ENCODE measurements at places on chromosomes 1 and 21. TPM values are rescaled to one million over a fixed set of nuclear protein-coding genes. Genes with fewer than 3 reads are reported as not detected.

- no peak for DNase-seq
Observed at GRCh38 chr21:38420140-38420539, 78.1 kb downstream of the ERG start.

MIXL1 gene
- not detected for total RNA-seq

NEXN gene
- 247 TPM for total RNA-seq

COL6A1 gene
- 187 TPM for total RNA-seq

FBXO2 gene
- total RNA-seq = 5.9 TPM

- DNase-seq = no peak
Observed at GRCh38 chr1:19032413-19032695, 75.9 kb upstream of the IFFO2 start.

- DNase-seq = no peak
Observed at GRCh38 chr1:212782422-212783154, 9.0 kb downstream of the NSL1 start.

BEND5 gene
- 7.9 TPM for total RNA-seq

GRCh38 chr1:186244825-186245224 is 130.2 kb downstream of the TPR start:
- no peak for DNase-seq

- no peak for DNase-seq
Observed at GRCh38 chr1:246427611-246428010, 79.5 kb downstream of the SMYD3 start.

DNA sequence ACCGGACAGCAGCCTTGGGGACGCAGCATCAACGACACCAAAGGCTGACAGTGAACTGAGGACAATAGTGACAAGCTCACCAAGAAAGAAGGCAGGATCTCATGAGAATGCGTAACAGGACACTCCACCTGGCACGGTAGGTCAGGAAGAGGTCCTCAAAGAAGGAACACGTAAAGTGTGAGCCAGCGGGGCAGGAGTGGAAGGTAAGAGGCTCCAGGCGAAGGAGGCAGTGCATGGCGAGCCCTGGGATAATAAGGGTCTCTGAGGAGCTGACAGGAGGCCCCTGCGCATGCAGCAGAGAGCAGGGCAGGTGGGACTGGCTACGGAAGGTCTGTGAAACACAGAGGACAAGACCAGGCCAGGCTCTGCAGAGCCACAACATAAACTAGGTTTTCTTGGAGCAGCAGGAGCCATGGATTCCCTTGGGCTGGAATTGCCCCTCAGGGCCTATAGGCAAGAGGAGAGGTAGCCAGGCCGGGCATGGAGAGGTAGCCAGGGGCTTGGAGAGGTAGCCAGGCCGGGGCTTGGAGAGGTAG is 8.2 kb downstream of the LSS start:
- no peak for DNase-seq

DNA sequence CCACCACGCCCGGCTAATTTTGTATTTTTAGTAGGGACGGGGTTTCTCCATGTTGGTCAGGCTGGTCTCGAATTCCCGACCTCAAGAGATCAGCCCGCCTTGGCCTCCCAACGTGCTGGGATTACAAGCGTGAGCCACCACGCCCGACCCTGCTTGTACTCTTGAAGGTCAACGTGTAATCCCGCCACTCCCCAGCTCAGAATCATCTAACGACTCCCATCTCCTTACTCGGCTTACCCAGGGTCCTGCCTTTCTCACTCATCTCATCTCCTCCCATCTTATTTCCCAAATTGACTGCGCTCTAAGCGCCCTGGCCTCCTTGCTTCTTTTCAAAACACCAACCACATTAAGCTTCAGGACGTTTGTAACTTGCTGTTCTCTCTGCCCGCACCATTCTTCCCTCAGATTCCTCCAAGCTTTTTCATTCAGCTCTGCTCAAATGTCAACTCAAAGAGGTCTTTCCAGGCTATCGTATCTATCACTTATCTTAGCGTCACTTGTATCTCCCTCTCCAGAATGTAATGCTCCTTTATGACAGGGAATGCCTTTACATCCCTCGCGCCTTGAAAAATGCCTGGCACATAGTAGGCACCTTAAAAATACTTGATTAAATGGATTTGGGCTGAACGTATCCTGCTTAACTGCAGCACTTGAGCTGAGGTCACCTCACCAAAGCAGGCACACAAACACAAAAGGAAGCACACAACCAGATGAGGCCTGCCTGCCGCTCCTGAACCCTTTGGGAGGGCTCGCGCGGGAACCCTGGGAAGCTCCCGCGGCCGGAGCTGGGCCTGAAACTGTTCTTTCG is 1.4 kb upstream of the USP1 start:
- no peak for DNase-seq

GRCh38 chr1:63740432-63740831 is 33.4 kb upstream of the ROR1 start:
- DNase-seq = no peak

DNA sequence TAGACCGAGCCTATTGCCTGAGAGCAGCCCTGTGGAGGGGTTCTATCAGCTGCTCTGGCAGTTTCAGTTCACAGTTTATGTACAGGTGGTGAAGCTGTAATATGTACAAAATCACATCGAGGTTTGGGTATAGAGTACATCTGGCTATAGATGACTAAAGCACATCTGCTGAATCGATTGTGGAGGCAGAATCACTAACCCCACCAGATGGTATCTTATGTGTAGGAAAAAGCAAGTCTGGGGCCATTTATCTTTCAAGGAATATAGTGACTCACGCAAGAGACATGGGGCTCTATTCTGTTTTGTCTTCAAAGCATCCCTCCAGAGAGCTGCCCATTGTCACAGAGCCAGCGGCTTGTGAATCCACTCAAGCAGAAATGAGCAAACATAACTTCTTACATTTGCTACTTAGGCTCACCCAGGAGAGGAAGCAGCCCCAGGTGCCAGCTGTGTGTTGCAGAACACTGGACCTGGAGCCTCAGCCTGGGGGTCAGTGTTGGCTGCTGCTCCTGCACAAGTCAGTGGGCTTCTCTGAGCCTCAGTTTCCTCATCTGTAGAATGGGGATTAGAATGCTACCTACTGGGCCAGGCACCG is 21.3 kb downstream of the MIIP start:
- DNase-seq = no peak

- DNase-seq = no peak
Observed at GRCh38 chr1:173496757-173497320, 19.7 kb downstream of the PRDX6 start.

GRCh38 chr1:246040200-246040890 is 466.7 kb downstream of the SMYD3 start:
- no peak for DNase-seq

SLAMF8 gene
- total RNA-seq = 2.3 TPM

- DNase-seq = no peak
Observed at GRCh38 chr21:41727784-41728763, 38.8 kb downstream of the RIPK4 start.

GRCh38 chr1:33899746-33900145 is 35.9 kb downstream of the HMGB4 start:
- DNase-seq = no peak

HAPLN2 gene
- total RNA-seq = 1.2 TPM

GRCh38 chr1:30336550-30337323 is 386.6 kb downstream of the MATN1 start:
- DNase-seq = no peak

C4BPA gene
- total RNA-seq = 0.14 TPM

LCE1B gene
- not detected for total RNA-seq

GRCh38 chr1:203037509-203038190 is 11.4 kb downstream of the PPFIA4 start:
- no peak for DNase-seq

DNA sequence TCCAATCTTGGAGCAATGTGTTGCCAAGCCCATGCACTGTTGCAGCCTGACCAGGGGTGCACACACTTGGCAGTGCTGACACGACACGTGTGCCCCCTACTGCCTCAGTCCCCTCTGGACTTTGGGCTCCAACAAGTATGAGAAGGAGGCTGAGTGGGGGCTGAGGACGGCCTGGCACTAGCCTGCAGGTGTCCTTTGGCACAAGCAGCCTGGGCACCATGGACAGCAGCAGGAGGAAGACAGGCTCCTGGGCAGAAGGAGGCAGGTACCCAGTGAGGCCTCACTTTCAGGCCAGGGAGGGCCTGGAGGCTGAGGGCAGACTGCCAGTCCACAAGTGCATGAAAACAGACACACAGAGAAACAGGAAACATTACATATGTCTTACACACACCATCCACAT is 1702.9 kb upstream of the B3GALT2 start:
- DNase-seq = no peak

RAB25 gene
- total RNA-seq = not detected

DNA sequence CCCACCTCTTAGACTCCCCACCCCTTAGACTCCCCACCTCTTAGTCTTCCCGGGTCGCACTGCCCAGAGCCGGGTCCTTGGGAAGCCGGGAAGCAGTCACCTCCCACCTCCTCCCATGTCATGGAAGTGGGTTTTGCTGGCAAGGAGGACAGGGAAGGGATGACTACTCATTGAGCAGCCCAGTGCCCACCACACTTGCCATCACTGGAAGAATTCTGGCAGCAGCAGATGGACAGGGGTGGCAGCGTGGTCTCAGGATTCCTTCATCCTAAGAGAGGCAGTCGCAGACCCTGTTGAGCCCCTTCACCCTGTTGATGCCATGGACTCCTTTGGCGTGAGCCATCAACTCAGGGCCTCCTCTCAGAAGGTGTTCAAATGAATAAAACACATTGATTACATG is 140.8 kb downstream of the PGBD5 start:
- no peak for DNase-seq

ASPM gene
- 0.25 TPM for total RNA-seq

DNA sequence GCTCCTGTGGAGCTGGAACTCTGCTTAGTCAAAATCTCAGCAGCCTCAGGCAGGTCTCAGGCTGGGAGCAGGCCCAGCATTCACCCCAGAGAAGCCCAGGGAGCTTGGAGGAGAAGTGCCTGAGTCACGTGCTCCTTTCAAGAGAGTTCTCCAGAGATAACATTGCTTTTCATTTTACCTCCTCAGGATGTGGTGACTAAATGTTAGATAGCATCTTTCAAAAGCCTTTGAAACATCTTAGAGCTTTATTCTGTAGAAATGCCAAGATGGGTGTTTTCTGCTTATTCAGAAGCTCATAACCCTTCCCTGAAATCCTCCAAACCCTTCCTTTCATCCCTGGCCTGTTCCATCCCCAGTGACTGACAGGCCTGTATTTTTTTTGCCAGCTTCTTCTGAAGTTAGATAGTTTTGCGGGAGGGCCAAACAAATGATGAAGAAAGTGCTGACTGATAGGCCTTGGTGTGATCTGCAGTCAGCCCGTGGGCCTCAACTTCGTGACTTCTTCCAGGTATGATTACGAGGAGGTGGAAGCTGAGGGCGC is 58.0 kb downstream of the PGM1 start:
- peak; percentile 35 for DNase-seq

- DNase-seq = no peak
Observed at GRCh38 chr1:95730986-95731385, 497.0 kb downstream of the RWDD3 start.

GRCh38 chr1:118621839-118622238 is 366.3 kb downstream of the TBX15 start:
- no peak for DNase-seq

DNA sequence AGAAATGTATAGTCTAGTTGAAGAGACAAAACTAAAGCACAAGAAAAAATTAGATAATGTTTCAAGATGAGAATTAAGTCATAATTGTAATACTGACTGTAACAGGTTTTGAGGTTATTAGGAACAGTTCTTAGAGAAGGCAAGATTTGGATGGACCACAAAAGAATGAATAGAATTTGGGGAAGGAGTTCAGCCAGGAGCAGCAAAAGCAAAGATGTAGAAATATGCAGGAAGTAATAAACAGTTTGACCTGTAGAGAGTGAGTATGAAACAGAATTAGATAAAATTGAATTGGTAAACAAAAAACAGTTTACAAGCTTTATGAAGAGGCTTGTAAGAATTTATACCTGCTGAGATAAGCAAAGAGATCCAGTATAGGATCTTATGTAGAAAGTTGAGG is 16.3 kb downstream of the VPS45 start:
- no peak for DNase-seq

LRRC52 gene
- not detected for total RNA-seq

FAM167B gene
- total RNA-seq = 4.4 TPM

RGS13 gene
- not detected for total RNA-seq

- DNase-seq = no peak
Observed at GRCh38 chr1:32111789-32112188, 3.9 kb downstream of the KPNA6 start.

RHCE gene
- 0.54 TPM for total RNA-seq

DNA sequence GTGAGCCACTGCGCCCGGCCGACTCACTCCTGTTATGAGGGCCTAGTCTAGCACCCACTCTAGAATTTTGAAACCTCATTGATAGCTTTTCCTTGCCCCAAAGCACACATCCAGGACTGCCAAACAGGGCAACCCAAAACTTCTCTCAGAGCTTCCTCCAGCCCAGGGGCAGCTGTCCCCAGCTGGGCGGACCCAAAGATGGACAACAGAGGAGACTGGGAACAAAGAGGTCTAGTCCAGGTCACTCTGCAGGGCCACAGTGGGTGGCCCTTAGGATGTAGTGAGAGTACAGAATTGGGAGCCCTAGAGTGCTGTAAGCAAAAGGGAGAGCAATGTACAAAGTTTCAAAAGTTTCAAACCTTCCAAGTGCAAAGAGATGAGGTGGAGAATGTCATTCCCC is 1.2 kb downstream of the CD34 start:
- DNase-seq = peak; percentile 63

- DNase-seq = peak; percentile 91
Observed at GRCh38 chr1:109927911-109928321, 17.3 kb downstream of the CSF1 start.

GRCh38 chr21:37263827-37264600 is 3.1 kb downstream of the VPS26C start:
- DNase-seq = no peak

FCRL3 gene
- 0.08 TPM for total RNA-seq

- DNase-seq = no peak
Observed at GRCh38 chr1:161427733-161428516, 60.2 kb upstream of the CFAP126 start.

DNA sequence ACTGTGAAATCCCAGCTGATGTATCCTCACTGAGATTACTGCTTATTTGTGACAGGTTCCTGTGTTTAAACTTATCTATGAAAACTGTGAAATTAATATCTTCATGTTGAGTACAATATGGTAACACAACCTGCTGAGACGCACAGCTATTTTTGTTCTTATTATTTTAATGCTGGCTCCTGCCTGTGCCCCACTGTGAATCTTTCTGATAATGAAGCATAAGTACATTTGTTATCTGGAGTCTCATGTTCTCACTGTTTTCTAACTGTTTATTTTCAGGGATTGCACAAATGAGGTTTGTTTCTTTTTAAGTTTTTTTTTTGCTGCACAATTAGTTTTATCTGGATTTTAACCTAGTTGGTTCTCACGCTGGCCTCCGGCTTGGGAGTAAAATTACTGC is 39.9 kb upstream of the IFNAR2 start:
- DNase-seq = no peak

GJA9 gene
- not detected for total RNA-seq

DNA sequence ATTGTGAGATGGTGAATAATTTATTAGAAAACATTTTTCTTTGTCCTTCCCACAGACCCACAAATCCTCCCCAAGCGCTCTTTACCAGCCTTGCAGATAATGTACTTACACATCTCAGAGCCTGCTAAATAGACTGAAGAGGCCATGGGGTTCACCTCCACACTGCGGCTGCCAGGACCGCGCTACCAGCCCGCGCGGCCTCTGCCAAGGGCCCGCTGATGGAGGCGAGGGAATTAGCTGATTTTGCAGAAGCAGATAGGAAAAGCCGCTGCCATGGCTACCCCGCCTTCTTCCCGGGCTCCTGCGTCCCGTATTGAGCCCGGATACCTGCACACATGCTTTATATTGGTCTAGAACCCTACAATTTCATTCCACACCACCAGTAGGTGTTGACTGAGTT is 248.0 kb upstream of the FOXD3 start:
- DNase-seq = no peak

Data from right cardiac atrium (tissue), 5 donors.